ENCODE measurements at places on chromosomes 7 and 10.

- DNase-seq, result peak; percentile 4
Observed at GRCh38 chr7:36784991-36785940, 61.0 kb upstream of the AOAH start.

DNA sequence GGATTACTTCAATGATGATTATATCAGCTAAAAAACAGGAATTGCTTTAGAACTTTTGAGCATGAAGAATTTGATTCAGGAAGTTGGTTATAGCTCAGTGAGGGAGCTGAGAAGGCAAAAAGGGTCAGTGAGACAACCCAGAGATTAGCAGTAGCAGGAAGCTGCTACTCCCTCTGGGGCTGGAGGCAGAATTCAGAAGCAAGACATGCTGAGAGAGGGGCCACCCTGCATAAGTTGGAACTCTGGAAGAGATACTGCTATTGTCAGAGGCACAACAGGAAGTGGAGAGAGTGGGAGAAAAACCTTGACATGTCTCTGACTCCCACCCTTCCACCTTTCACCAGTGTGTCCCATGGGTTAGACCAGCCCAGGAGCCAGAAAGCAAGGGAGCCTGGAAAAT, 488.7 kb downstream of the ADRA2A start:
- DNase-seq, result no peak

DNA sequence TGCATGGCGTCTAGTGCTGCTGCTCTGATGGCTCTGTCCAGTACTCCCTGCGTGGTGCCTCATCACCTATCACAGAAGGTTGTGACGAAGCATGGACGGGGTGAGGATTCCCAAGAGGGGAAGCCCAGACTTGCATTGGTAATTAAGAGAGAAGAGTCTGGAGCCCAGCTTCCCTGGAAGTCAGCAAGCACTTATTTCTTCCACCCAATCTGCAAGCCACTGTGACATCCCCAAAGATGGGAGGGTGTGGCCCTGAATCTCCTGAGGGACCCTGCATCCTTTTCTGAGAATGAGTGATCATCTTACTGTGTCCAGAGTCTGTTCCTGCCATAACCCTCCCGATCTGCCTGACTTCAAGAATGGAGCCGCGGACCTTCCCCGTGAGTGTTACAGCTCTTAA, 166.7 kb downstream of the PTPN20 start:
- DNase-seq, result no peak

- DNase-seq, result no peak
Observed at GRCh38 chr7:893686-894085, 17.3 kb downstream of the GET4 start.

- no peak for DNase-seq
Observed at GRCh38 chr7:18762189-18762588, 266.6 kb downstream of the HDAC9 start.

- DNase-seq, result no peak
Observed at GRCh38 chr10:132509506-132510173, 27.9 kb upstream of the INPP5A start.

- DNase-seq, result no peak
Observed at GRCh38 chr7:42742318-42742717, 169.6 kb downstream of the C7orf25 start.

DNA sequence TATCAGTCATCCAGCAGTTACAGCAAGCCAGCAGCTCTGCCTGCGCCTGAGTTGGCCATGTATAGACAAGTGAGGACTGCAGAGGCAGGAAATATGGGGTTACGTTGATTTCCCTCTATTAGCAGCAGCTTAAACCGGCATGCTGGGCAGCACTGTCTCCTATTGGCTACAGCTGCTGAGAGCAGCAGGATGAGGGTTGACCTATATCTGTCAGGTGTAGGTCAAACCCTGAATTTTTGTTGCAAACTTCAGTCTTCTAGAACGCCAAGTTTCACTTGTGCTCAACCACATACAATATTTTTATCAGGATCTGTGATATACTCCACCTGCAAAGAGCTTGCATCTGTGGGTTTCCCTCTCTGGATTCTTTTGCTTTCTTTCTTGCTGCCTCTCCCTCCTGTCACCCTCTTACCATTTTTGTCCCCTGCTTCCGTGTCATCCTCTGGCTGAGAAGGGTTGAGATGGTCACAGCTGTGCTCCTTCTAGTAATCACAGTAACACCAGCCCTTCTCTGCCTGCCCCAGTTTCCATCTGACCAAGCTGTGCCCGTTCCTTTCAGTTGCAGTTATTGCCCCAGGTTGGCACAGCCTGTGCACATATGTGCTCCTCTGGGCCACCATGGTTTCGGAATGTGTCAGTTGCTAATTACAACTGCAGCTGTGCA, 23.8 kb upstream of the GLCCI1 start:
- no peak for DNase-seq

Data from NCI-H1436 (cell line).